ENCODE measurements at places on chromosomes 4 and X.

GRCh38 chr4:139625093-139625455 is 40.5 kb upstream of the MGST2 start:
- no peak for DNase-seq

DNA sequence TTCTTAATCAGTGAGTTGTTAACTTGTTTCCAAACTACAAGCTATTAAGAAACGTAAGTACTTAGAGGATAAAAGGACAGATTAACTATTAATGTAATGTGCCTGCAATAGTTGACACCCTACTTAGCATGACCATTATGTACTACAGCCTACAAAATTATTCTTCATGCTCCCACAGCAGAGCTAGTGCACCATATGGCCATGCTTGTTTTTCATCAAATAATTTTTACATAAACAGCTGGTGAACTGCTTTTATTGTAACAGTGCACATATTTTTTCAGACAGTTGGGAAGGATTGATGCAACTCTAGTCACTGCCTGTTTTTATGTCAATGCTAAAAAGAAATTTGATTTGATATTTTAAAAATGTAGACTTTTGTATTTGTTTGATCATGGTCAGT is 10.2 kb upstream of the MAGEB10 start:
- DNase-seq = no peak

- DNase-seq = no peak
Measured at GRCh38 chrX:118558926-118559325, 63.3 kb downstream of the DOCK11 start.

DNA sequence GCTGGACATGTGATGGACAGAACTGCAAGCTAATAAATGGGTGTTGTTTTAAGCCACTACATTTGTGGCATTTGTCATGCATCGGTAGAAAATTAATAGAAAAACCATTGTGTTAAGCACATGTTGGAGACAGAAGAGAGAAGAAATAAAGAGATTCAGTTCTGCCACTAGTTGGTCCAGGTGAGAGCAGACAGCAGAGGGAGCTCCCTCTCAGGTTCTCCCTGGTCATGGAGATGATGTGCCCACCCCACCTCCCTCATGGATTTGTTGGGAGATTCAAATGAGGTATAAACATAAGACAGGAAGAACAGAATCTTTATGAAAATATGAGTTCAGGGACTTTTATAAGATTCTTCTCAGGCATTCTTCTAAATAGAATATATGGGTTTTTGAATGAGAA is 36.8 kb upstream of the OCIAD2 start:
- no peak for DNase-seq

- no peak for DNase-seq
Measured at GRCh38 chr4:171718069-171718468, 95.1 kb upstream of the GALNTL6 start.

All from GM04503 (cell line).